GF-D8 (cell line): ENCODE measurements at places on chromosomes 16 and 17.
A peak's percentile ranks its signal among the peaks of the same experiment; 100 is the strongest.

- no peak for DNase-seq
Observed at GRCh38 chr17:21680366-21680765, 12.0 kb upstream of the KCNJ18 start.

DNA sequence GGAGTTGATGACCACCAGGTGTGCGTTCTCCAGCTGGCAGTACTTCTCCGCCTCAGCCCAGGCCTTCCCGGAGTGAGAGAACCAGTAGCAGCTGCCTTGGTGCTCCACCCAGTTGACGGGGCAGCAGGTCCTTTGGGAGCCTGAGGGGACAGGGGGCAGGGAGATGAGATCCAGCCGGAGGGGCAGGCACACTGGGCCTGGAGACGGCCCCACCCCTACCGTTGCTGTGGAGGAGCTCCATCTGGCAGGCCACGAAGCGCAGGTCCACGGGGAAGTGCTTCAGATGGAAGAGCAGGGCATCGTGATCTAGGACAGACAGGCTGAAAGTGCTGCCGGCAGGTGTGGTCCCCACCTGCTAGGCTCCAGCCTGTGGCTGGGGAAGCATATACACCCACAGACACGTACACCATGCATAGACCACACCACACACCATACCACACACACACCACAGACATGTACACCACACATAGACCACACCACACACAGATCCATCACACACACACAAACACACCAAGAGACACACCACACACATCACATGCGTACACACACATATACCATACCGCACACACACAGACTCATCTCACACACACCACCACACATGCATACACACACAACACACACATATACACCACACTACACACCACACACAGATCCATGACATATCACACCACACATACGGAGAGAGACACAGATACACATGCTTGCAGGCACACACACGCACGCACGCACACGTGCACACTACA is 7.4 kb downstream of the ASGR2 start:
- no peak for DNase-seq

GRCh38 chr16:58814348-58814801 is 80.3 kb upstream of the GOT2 start:
- DNase-seq, result no peak

DNA sequence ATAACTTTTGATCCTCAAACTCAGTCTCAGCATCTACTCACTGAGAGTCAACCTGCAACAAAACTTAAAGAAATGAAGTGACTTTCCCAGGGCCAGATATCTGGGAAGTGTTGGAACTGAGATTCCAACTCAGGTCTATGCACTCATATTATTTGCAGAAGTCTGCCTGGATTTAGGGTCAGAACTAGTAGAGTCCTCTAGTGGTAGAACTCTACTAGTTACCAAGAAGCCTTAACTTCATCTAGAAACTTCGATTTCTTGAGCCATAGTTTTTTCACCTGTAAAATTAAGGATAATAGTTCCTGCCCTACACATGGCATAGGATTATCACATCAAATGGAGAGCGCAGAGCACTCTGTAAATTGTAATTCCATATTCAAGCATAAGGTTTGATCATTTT is 23.4 kb upstream of the KRT24 start:
- no peak for DNase-seq

DNA sequence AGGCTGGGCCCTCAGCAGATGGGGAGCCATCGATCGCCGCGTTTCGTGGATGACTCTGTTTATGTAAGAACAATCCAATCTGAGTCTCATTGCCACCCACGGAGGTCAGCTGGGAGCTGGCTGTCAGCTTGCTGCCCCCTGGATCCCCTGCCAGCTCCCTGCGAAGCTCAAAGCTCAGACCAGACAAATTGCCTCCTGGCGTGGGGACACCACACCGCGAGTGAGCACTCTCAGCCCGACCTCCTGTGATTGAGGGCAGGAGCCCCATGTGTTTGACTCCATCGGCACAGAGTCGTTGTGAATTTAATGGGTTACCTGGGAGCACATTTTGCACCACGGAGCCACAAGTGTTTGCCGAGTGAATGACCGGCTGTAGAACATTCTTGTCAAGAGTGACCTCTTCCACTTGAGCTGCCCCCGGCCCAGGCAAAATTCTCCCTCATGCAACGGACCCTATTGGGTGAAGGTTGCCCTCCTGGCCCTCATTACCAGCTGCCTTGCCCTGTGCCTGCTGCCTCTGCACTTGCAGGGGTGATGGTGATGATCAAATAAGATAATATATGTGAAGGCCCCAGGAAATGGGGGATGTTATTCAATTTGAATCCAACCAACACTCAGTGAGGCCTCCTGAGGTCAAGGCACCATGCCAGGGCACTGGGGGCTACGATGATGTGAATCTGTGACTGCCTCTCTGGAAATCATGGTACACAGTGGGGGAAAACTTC is 7.6 kb upstream of the GFAP start:
- no peak for DNase-seq

GRCh38 chr16:79847101-79847500 is 246.6 kb upstream of the MAF start:
- DNase-seq, result no peak

GRCh38 chr17:841313-841712 is 59.2 kb downstream of the MRM3 start:
- no peak for DNase-seq

- peak; percentile 65 for DNase-seq
Observed at GRCh38 chr17:64020056-64020766, at the start of gene ICAM2. TSS of gene ICAM2 (minus strand) at chr17:64020633. CDS start at chr17:64006691, 13,942 bp downstream.

DNA sequence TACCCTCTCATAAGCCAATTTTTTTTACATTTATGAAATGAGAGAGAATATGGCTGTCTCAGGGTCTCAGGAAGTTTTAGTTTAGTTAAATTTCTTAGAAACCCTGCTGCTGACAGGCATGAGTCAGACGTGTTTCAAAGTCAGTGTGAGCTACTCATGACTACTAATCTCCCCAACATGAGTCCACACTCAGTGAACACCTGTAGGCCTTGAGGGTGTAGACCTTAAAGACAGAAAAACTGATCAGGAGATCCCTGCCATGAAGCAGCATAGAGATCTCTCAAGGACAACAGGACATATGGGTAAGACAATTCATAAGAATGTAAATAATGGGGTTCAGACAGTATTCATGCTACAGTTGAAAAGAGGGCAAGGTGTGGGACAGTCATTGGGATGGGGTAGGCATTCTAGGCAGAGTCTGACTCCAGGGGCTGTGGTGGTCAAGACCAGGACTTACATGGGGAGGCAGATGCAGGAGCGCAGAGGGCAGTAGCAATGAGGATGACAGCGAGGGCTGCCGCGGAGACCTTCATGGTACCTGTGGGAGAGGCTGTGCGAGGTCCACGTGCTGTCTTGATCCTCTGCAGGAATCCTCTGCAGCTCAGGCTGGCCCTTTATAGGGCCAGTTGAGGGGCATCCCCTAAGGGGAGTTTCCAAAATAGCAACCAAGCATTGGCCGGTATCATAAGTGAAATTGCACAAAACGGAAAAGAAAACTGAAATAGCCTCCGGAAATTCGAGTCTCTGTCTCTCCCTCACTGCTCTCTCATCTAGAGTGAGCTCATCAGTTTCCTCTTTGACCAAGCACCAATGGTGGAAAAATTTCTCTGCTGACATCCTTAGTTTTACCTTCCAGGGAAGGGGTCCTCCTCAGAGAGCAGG is at the start of gene CCL5:
Gene CCL5 (minus strand): TSS at position 588 of the 882 bp plus-strand sequence.
- peak; percentile 68 for DNase-seq

DNA sequence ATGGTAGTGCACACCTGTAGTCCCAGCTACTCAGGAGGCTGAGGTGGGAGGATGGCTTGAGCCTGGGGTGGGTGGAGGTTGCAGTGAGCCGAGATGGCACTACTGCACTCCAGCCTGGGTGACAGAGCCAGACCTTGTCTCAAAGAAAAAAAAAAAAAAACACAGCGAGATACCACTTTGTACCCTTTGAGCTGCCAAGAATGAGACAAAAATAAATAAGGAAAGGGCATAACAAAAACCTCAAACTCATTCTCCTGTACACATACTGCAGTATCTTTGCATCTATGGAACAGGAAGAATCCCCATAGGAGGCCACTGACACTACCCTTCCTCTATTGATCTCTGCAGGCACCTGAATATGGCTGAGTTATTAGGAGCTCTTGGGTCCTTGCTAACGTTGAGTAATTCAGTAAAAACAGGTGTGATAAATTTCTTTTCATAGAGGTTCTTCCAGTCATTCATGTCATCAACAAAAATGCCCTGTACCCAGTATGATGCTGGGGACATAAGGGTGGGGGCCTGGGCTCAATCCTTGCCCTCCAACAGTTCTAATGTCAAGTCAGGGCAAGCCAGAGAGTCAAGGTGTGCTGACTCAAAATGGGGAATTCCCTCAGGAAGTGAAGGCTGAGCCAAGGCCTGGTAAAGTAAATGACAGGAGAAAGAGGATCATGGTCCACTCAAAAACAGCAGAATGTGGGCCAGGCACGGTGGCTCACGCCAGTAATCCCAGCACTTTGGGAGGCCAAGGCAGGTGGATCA is 26.9 kb downstream of the RANBP10 start:
- no peak for DNase-seq

DNA sequence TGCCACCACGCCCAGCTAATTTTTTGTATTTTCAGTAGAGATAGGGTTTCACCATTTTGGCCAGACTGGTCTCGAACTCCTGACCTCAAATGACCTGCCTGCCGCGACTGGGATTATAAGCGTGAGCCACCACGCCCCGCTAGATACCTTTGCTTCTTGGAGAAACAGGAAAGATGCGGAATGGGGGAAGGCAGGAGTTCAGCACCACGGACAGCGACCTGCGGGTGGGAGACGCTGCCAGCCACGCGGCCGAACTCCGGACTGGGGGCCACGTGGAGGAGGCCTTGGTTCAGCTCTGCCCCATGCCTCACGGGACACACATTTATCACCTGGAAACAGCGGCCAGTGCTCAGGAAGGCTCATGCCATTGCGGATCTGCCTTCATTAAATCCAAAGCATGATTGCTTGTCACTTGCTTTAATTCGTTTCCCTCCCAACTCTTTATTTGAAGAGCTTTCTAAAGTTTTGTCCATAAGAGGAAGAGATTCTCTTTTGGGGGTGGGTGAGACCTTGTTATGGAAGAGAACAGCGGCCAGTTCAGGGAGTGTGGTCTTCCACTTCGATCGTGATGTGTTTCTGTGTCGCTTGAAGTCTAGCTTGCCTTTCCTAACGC is 219.9 kb downstream of the ENGASE start:
- DNase-seq, result no peak

- no peak for DNase-seq
Observed at GRCh38 chr17:51214920-51215319, 44.9 kb downstream of the MBTD1 start.

- no peak for DNase-seq
Observed at GRCh38 chr17:27871407-27871806, 21.8 kb downstream of the LYRM9 start.

- DNase-seq, result peak; percentile 2
Observed at GRCh38 chr17:82023447-82024241, 539 bp downstream of the LRRC45 start.

GRCh38 chr16:81385031-81385756 is 59.4 kb upstream of the CMIP start:
- DNase-seq, result no peak

GRCh38 chr16:5016967-5017677 is 16.6 kb downstream of the NAGPA start:
- no peak for DNase-seq

DNA sequence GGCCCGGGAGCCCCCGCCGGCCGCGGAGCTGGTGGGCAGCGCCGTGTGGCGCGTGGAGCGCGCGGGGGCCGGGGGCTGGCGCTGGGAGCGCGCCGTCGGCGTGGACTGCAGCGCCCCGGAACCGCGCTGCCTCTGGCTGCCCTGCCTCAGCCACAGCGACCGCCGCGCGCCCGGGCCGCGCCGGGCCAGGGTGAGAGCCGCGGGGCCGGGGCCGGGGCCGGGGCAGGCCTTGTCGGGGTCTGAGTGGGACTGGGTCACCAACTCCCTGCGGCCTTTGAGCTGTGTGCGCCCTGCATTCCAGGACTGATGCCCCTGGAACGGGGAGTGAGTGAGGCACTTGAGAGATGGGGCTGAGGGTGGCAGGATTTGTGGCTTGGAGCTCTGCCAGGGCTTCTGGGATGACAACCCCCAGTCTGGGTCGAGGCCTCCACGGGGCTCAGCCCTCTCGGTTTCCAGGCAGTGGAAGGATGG is 25.7 kb downstream of the ARHGAP23 start:
- DNase-seq, result no peak

DNA sequence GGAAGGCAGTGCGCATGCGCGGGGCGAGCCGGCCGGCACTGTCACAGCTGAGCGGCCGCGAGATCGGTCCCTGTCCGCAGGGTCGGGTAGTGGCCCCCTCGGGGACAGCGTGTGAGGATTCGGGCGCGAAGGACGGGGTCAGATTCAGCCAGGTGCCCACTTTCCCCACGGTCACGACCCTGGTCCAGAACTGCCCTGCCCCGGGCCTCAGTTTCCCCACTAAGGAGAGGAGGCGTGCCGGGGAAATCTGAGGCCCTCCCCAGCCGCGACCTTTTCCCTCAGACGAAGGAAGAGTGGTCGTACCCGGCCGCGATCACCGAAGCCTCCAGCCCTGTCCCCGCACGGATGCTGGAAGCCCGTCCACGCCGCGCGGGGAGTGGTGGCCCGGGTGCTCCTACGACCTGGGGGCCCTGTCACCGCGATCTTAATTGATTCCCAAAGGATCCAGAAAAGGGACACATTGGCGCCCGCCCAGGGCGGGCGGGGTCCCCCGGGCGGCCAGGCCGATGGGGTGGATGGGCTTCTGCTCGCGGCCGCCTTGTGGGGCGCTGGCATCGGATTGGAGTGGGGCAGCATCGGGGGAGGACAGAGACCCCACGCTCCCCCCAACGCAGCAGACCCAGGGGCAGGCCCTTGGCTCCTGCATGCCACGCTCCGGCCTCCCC is 57.7 kb downstream of the SRL start:
- DNase-seq, result no peak

DNA sequence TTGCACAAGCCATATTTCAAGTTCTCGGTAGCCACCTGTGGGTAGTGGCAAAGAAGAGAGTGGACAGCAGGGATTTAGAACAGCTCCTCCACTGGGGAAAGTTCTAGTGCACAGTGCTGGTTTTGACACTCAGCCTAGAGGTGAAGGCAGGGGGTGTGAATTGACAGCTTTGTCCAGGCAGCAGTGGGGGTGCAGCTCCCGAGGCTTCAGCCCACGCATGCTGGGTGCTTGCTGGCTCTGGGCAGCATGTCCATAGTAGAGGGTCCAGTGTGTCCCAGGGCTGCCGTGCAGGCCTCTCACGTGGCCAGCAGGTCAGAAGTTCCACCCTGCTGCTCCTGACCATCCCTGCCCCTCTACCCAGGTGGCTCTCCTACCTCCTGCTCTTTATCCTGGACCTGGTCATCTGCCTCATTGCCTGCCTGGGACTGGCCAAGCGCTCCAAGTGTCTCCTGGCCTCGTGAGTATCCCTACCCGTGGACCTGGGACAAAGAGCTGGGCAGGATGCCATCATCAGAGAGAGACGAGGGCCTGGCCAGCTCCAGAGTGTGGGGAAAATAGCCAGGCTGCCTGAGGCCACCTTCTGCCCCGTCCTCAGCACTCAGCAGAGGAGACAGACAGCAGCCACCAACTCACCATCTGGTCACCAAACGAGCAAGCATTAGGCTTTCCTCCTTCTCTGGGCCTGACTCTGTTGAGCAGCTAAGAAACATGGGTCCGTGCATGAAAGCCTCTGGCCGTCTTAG is 29.8 kb downstream of the TTYH2 start:
- DNase-seq, result no peak
